ENCODE measurements at places on chromosomes 7 and 10.
A peak's percentile ranks its signal among the peaks of the same experiment; 100 is the strongest.

- DNase-seq, result no peak
Measured at GRCh38 chr10:128274938-128275337, 148.7 kb upstream of the MKI67 start.

GRCh38 chr10:90213346-90213745 lies 512.0 kb downstream of the KIF20B start:
- peak; percentile 17 for DNase-seq

DNA sequence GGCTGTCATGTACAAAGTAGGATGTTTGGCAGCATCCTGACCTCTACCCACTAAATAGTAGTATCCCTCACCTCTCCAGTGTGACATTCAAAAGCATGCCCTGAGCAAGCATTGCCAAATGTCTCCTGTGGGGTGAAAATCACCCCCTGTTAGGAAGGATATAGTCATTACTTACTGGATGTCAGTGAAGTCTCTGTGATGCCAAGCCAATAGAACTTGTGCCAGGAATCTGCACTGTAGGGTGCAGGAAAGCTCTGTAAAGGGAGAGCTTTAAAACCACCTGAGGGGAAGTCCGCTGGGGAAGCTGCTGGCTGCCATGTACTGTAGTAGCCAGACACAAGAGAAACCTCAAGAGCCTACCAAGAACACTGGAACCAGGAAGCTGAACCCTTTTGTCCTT lies 170.7 kb upstream of the DKK1 start:
- no peak for DNase-seq

- no peak for DNase-seq
Measured at GRCh38 chr10:48574322-48574796, 30.5 kb downstream of the ARHGAP22 start.

DNA sequence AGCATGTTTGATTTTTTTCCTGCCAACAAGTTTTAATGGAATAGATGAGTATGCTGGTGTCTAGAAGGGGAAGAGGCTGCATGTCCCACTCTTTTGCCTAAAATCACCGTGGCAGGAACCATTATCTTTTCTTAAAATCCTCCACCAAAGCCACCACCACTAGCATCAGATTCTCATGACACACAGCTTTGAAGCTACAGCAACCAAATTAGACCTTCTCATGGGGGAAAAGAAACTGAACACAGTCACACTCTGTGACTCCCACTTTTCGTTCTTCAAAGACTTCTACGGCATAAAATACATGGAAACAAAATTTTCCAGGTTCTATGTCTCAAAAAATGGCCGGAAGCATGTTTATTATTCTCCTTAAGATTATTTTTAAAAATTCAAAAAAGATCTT lies 81.8 kb downstream of the SGMS1 start:
- no peak for DNase-seq

GRCh38 chr10:122164023-122164601 lies 107.0 kb upstream of the BTBD16 start:
- peak; percentile 89 for DNase-seq

DNA sequence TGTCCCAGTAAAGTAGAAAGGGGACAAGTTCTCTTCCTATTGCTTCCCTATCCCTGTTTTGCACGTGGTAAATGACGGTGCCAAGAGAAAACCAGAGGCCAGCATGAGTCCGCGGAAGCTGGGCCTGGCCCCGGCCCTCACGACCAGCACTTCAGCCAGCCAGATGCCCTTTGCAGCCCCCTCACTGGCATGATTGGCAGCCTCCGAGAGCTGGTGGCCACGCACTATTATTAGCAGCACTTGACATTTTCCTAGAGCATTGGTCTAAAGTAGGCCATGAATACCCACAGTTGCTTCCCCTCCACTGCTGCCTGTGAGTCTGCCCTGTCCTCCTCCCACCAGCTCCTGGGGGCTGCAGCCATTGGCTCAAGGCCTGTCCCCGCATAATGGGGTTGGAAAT lies 369.1 kb downstream of the PLXNA4 start:
- DNase-seq, result peak; percentile 41

DNA sequence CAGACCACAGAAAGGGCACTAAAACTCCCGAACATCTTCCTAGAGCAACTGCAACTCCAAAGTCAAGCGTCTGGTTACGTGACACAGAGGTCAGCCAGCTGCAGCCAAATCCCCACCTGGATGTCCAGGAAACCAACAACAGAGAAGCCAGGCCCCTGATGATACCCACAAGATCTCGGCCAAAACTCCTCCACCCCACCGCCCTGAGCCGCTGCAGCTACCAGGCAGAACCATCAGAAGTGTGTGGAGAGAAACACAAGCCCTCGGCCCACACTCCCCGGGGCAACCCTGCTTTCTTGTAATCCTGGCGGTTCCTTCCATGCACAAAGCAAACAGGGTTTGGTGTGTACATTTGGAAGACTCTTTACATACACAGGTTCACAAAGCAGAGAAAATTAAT lies 8.7 kb downstream of the CHST15 start:
- no peak for DNase-seq

GRCh38 chr10:13624630-13625029 lies 37.9 kb downstream of the PRPF18 start:
- DNase-seq, result no peak

GRCh38 chr7:55552320-55553023 lies 19.8 kb downstream of the VOPP1 start:
- peak; percentile 61 for DNase-seq

GRCh38 chr10:88236121-88236743 lies 346.9 kb downstream of the RNLS start:
- no peak for DNase-seq

DNA sequence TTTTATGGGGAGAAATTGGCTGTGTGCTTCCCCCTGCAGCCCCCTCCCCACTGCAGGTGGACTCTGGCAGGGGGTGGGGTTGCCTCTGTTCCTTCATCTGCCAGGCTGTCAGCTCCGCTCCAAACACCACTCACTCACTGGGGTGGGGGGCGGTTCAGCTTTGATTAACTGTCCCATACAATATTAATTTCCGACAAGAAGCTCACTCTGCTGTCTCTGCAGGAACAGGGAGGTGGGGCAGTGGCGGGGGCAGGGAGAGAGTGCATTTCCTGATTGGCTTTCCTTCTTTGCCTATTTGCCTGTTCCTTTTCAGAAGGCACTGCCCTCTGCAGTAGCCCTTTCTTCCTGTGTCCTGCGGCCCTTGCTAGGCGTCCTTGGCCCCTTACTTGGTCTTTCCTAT lies 500.8 kb downstream of the PLXNA4 start:
- DNase-seq, result peak; percentile 26

- DNase-seq, result no peak
Measured at GRCh38 chr7:153422291-153423209, 629.6 kb upstream of the DPP6 start.

DNA sequence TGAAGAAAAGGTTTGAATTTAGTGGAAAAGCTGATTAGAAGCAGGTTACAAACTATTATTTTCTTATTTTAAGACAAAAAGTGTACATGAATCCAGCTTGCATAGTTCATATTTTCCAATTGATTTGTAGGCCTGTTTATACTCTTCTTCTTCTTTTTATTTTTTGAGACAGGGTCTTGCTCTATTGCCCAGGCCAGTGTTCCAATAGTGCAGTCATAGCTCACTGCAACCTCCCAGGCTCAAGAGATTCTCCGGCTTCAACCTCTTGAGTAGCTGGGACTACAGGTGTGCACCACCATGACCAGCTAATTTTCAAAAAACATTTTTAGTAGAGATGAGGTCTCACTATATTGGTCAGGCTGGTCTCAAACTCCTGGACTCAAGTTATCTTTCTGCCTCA lies 45.0 kb downstream of the ARL4A start:
- no peak for DNase-seq

- DNase-seq, result no peak
Measured at GRCh38 chr10:130454543-130455000, 318.4 kb downstream of the GLRX3 start.

DNA sequence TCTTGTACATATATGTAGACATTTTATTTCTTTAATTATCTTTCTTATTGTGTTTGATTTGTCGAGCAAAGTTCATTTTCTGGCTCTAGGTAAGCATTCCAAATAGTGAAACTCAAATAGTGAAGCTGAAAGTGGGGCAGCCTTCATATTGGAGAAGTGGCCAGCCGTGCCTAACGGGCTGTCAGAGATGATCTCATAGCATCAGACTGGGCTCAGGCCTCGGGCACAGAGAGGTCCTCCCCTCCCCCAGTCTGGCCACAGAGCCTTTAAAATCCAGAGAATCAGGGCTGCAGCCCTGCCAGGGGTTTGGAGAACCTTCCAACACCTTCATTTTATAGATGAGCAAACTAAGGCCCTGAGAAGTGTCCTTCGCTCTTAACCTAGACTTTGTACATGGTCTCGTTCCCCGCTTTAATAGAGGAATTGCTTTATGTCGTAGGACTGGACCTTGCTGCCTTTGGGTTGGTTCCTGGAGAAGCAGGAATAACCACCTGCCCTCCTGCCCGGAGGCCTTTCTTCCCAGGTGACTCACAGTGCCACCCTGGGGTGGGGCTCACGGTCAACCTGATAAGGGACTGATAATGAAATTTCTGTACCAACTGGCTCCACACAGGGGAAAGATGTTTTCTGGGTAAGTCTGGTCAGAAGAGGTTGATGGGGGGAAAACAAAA lies 7.3 kb downstream of the TSPAN15 start:
- DNase-seq, result peak; percentile 69

- no peak for DNase-seq
Measured at GRCh38 chr10:47438857-47439474, 44.9 kb downstream of the ANXA8 start.

DNA sequence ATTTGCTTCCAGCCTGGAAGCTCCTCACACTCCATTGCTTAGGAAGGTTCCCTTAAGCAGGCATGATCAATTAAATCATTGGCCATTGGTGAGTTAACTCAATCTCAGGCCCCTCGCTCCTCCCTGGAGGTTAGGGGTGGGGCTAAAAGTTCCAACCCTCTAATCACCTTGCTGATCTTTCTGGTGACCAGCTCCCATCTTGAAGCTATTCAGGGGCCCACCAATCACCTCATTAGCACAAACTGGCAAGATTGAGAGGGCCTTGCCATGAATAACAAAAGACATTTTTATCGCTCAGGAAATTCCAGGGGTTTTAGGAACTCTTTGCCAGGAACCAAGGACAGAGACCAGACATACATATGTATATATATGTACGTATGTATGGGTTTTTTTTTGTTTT lies 58.4 kb downstream of the AGK start:
- DNase-seq, result no peak

DNA sequence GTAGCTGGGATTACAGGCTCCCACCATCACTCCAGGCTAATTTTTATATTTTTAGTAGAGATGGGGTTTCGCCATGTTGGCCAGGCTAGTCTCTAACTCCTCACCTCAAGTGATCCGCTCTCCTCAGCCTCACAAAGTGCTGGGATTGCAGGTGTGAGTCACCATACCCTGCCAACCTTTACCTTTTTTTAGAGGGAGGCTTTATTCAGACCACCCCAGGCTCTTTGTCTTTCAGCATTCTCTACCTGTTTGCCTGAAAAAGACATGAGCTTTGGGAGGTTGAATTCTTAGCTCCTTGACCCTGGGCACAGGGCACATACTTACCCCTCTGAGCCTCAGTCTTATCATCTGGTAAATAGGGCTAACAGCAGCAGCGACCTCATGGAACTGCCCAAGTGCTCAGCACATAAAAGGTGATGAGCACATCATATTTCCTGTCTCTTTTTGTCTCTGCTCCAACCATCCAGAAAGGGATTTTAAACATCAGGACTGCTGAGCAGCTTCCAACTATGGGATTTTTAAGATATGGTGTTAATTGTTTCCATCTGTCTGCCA lies 17.0 kb downstream of the FRMPD2 start:
- DNase-seq, result no peak

- peak; percentile 53 for DNase-seq
Measured at GRCh38 chr10:90195288-90195840, 494.0 kb downstream of the KIF20B start.

DNA sequence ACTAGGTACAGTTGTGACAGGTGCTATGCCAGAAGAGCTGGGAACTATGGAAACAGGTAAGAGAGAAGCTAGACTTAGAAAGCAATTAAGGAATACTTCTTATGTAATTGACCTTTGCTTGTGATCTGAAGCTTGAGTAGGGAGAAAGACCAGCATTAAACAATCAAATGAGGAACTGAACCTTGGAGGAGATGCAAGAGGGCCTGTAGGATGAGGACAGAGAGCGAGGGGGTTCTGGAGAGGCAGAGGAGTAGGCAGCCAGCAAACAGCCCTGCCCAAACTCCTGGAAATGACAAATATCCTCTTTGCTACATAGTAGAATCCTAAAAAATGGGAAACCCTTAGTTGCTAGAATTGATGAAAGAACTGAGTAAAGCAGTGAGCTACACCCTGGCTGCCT lies 41.6 kb upstream of the FAM204A start:
- DNase-seq, result no peak

GRCh38 chr10:44971434-44971833 lies 7.2 kb downstream of the DEPP1 start:
- no peak for DNase-seq

- no peak for DNase-seq
Measured at GRCh38 chr10:6780008-6780677, 200.1 kb upstream of the PRKCQ start.

GRCh38 chr10:26385443-26385842 lies 52.7 kb upstream of the APBB1IP start:
- no peak for DNase-seq

- peak; percentile 54 for DNase-seq
Measured at GRCh38 chr7:51233374-51233773, 83.2 kb downstream of the COBL start.

- DNase-seq, result no peak
Measured at GRCh38 chr7:137439829-137440825, 96.6 kb upstream of the PTN start.

- DNase-seq, result no peak
Measured at GRCh38 chr7:155660059-155660757, 15.7 kb downstream of the RBM33 start.

DNA sequence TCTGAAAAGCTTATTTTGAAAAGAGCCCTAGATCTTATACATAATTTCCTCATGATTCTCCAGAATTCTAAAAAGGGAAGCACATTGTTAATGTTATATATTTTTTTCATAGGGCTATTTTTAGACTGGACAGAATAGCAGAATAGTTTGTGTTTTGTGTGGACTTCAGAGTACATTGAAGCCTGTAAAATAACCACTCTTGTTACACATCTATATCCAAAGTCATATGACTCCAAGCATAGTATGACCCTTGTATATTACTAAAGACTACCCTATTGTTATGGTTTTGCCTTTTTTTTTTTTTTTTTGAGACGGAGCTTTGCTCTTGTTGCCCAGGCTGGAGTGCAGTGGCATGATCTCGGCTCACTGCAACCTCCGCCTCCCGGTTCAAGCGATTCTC lies 26.1 kb upstream of the FIS1 start:
- no peak for DNase-seq

DNA sequence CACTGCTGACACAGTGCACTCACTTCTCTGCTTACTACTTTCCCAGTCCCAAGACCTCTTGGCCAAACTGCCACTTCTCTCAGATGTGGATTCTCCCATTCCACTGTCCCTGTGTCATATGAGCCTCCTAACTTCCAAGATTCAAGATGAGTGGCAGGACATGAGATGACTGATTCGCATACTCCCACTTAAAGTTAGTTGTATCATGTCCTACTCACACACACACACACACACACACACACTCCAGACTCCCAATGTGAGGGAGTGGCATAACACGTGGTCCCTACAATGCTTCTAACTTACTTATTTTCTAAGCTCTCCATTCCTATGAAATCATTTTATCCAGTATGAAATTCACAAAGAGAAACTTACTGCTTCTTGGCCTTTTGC lies 67.0 kb upstream of the CAV2 start:
- DNase-seq, result no peak

GRCh38 chr7:137961200-137962177 lies 40.4 kb downstream of the CREB3L2 start:
- DNase-seq, result no peak

GRCh38 chr10:29798921-29799690 lies 164.3 kb upstream of the SVIL start:
- no peak for DNase-seq

- DNase-seq, result no peak
Measured at GRCh38 chr10:58091886-58092285, 175.8 kb downstream of the IPMK start.

All from retina (tissue), 1 donor.